Gastrocnemius medialis (tissue), 4 donors: ENCODE measurements at places on chromosomes 7 and 10. TPM values are rescaled to one million over a fixed set of nuclear protein-coding genes. Genes with fewer than 3 reads are reported as not detected.

The PYROXD2 gene
- 2.0 TPM for total RNA-seq

The DGKB gene
- 0.11 TPM for total RNA-seq

The TMEM140 gene
- 179 TPM for total RNA-seq

The ACTA2 gene
- 119 TPM for total RNA-seq

The SPDYE16 gene
- 0.31 TPM for total RNA-seq

The TBX20 gene
- not detected for total RNA-seq

The RAB19 gene
- total RNA-seq, result not detected

The CYP2E1 gene
- 3.3 TPM for total RNA-seq

The SORCS1 gene
- total RNA-seq, result 0.24 TPM

The ZSWIM8 gene
- total RNA-seq, result 81.1 TPM

The NEBL gene
- total RNA-seq, result 1.6 TPM

The TSPAN12 gene
- total RNA-seq, result 1.3 TPM

DNA sequence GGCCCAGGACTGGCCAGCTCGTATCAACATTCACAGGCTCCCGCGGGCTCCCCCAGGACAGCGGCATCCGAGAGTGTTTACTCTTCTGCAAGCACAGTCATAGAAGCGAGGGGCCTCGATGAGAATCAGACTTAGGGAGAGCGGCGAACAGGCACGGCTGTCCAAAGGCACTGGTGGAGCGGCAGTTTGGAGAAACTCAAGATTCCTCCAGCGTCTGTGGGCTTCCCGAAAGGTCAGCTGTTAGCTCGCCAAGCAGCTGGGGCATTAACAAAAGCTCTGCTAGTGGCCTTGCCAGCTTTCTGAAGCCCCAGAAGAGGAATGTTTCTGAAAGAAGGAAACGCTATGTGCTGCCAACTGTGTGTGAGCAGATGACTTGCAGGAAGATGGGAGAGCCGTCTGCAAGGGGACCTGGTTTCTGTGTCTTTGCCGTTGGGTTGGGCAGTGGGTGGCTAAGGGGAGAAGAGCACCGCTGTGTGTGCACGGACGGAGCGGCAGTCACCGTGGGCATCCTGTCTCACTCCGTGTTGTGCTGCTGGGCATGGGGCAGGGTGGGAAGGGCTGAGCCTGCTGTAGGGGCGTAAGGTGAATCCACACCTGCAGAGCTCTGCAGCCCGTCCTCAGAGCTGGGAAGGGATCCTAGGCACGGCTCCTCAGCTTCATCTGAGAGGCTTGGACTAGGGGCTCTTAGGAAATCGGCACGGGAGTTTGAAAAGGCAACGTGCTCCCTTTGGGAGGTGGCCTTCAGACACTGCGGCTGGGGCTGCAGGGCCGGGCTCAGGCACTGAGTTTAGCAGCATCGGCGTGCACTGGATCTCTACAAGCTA is 42.1 kb downstream of the AMZ1 start:
- DNase-seq, result peak; percentile 62

GRCh38 chr10:102460836-102461186 is 9.5 kb upstream of the C10orf95 start:
- no peak for DNase-seq

DNA sequence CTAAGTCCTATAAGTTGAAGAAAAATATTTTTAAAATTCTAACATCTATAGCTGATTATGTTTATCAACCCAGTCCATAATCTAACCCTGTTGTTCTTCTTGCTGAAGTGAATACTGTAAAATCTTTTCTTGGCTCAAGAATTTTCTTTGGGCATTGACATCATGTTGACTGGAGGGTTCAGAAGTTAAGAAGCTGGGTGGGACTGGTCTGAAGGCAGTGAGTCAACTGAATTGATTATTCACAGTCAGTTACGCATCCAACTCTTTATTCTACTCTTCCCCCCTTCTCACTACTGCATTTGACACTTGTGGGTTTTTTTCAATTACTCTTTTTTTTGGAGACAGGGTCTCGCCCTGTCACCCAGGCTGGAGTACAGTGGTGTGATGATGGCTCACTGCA is 31.0 kb downstream of the DENND2A start:
- DNase-seq, result no peak

- DNase-seq, result no peak
Observed at GRCh38 chr7:142671506-142671905, 77.8 kb upstream of the PRSS1 start.

DNA sequence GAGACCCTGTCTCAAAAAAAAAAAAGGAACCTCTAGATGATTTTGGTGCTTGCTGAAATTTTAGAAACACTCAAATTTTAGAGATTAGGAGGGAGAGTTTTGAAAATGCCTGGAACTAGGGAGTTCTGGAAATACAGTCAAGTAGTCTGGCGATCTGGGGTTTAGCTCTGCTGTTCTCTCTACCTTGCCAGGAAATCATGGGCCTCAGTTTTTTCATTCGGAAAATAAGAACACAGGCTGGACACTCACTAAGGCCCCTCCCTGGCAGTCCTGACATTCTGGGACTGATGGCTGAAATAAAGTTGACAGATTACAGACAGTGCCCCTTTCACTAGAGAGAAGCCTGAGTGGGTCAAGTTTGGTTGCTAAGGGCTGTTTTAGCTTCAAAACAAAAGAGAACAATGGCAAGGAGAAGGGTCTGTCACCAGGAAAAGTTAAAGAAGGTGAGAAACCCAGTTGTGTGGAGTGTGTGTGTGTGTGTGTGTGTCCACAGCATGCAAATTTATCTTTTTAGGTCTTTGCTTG is 25.0 kb upstream of the CALN1 start:
- DNase-seq, result no peak

- DNase-seq, result no peak
Observed at GRCh38 chr10:32891261-32891660, 66.8 kb downstream of the ITGB1 start.

- no peak for DNase-seq
Observed at GRCh38 chr7:150803161-150803860, 2.7 kb downstream of the TMEM176A start.

GRCh38 chr7:132730105-132730504 is 153.8 kb upstream of the PLXNA4 start:
- DNase-seq, result no peak

DNA sequence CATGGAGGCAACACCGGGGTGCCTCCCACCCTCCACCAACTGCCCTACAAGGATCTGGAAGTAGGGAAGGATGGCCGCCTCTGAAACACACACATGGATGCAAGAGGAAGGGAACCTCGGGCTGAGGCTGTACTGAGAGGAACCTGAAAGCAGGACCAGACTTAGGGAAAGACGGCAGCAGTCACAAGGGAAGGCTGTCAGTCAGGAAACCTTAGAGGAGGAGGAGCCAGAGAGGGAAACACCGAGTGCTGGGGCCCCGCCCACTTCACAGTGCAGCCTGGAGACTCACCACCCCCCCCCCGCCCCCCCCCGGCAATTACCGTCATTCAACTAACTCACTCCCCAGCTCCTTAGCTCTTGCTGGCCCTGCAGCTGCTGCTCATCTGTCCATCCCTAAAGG is 2.5 kb downstream of the CYREN start:
- peak; percentile 77 for DNase-seq

- no peak for DNase-seq
Observed at GRCh38 chr7:99090771-99091542, 53.0 kb downstream of the SMURF1 start.

- DNase-seq, result no peak
Observed at GRCh38 chr7:3917436-3917835, 616.4 kb downstream of the SDK1 start.

- no peak for DNase-seq
Observed at GRCh38 chr7:41816111-41816510, 113.2 kb upstream of the INHBA start.

DNA sequence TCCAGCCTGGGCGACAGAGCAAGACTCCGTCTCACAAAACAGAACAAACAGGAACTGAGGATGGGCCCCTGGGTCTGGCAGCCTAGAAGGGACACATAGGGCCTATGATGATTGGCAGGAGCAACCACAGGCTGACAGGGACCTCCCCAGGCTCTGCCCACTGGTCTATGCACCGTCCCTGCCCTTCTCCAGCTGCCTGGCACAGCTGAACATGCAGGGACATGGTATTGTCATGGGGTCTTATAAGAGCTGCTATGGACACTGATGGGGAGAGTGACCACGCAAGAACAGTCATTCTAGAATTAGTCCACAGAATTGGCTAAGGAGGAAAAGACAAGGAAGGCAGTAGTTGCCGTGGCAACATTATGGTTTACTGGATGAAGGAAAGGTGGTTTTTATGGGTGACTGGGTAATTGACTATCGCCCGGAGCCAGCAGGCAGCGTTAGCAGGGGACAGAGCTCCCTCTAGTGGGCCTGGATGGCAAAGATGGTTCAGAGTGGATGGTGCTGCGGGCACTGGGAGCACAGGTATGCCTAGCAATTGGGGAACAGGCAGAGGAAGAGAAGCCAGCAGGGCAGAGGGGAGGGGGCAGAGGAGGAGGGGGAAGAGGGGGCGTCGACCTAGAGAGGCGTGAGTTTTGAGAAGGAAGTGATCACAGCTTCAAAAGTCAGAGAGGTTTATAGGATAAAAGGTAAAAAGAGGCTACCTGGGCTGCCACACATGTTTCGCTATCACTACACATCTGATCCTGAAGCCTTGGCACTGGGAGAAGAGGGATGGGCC is 7.8 kb upstream of the TRIM56 start:
- DNase-seq, result peak; percentile 43

DNA sequence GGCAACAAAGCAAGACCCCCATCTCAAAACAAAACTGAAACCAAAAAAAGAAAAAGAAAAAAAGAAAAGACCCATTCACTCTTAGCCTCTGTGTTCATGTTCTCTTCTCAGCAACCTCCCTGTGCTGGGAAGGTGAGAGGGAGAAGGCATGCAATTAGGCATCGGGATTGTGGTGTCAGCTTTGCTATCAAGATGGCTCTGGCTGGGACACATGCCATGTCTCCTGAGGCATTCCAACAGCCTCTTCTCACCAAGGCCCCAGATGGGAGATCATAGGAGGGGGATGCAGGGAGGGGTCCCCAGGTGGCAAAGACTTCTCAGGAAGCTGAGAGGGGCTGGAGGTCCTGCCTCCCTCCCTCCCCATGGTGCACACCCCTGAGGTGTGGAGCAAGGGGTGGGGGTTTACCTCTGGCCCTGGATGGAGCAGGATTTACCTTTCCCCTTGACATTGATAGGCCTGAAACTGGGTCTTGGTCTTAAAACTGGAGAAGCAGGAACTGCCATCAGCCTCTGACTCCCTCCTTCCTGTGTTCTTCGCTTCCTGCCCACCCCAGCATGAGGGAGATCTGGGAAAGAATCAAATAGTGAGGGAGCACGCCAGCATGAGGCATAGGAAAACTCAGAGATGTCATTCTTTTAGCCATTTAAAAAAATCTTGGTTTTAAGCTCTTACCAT is 96.2 kb upstream of the DUSP5 start:
- no peak for DNase-seq

GRCh38 chr10:77696584-77696983 is 59.0 kb upstream of the KCNMA1 start:
- no peak for DNase-seq

GRCh38 chr7:74560086-74560719 is 97.3 kb upstream of the GTF2I start:
- DNase-seq, result no peak

DNA sequence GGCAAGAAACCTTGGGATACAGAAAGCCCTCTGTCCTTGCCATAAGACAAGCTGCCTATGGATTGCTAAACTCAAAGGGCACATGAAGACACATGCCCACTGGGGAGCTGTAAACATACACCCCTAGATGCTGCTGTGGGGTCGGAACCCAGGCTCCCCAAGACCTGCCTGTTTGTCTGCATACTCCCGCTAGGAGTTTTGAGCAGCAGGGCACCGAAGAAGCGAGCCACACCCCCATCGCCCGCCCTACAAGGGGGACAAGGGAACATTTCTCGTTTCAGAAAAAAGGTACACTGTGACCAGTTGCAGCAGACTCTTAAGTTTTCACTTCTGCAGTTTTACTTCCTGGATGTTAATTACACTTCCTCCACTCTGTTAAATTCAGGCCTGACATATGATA is 680.2 kb upstream of the GHITM start:
- DNase-seq, result no peak

- DNase-seq, result no peak
Observed at GRCh38 chr7:71372991-71373390, 241.0 kb downstream of the GALNT17 start.

- no peak for DNase-seq
Observed at GRCh38 chr7:68488341-68489060, 1109.8 kb upstream of the AUTS2 start.

DNA sequence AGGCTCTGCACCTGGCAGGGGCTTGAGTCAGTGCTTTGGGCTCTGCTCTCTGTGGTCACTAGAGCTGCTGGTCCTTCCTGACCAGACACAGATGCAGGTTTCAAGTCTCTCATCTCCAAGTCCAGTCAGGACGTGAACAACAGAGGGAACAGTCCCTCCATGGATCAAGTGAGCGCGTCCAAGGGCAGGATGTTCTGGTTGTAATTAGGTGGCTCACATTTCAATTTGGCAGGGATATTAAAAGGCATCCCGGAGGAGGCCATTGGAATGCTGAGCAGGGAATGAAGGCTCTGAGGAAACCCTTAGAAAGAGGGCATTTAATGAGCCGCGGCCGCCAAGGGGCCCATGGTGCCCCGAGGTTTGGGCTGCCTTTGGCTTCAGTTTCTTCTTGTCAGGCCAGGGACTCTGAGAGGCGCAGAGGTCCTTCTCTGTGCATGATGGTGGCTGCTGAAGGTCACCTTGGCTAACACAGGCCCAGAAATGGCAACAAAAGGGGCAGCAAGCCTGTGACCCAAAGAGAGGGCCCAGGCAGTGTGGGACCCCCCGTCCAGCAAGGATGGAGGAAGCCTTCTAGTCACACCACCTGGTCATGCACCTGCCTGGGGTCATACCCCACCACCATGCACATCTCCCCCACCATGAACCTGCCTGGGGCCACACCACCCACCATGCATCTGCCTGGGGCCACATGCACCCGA is 30.7 kb upstream of the INPP5A start:
- DNase-seq, result peak; percentile 79

DNA sequence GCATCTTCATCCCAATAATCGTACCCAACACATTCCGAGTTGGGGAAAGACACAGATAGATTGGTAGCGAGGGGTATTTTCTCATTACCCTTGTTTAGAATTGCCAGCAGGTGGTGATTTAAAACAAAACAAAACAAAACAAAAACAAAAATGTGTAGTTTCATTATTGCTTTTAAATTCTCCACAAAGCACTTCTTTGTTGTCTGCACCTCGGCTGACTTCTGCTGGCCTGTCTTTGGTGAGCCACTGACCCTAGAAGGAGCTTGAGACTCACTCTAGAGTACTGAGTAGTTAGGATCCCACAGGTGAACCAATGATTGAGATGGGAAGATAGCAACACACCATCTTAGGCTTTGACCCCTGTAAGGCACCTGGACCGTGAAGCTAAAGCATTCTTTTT is 105.4 kb upstream of the BET1 start:
- no peak for DNase-seq
